ENCODE measurements at places on chromosomes 4 and X.

DNA sequence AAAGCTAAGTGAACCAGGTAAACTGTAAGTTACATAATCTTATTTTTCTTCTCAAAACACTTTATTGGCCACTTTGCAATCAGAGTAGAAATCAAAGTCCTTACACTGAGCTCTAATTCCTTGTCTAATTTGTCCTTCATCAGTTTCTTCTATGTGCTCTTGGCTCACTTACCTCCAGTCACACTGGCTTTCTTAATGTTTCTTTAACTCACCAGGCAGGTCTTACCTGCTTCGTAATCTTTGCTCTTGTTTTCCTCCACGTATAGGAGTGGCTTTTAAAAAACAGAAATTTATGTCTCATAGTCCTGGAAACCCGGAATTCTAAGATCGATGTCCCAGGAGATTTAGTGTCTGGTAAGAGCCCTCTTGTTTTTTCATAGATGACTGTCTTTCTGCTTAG is 1462.1 kb downstream of the FSTL5 start:
- H3K27ac ChIP-seq = no peak overlapping the region
- no peaks in the 10 kb centered on the region for H3K27me3 ChIP-seq
- H3K4me3 ChIP-seq = no peak overlapping the region

DNA sequence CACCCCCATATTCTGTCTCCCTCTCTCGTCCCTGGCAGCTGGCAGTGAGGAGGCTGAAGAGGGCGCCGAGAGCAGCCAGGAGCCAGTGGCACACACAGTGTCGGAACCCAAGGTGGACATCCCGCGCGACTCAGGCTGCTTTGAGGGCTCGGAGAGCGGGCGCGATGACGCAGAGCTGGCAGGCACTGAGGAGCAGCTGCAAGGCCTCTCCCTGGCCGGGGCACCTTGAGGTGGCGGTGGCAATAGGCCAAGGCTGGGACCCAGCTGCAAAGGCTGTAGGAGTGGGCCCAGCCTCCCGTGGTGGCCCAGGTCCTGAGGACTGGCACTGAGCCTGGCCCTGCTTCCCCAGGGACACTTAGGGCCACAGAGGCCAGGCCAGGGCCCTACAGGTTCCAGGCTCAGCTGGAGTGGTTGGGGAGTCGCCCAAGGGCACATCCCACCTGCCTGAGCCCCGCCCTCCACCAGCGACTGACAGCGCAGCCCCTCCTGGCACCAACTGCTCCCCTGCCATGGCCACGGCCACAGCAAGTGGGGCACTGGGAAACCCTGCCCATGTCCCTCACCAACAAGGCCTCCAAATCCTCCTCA is 13.9 kb downstream of the SASH3 start:
- H3K4me3 ChIP-seq = no peak overlapping the region
- H3K36me3 ChIP-seq = no peaks in the 10 kb centered on the region
- no peaks in the 10 kb centered on the region for H3K4me1 ChIP-seq
- no peaks in the 10 kb centered on the region for H3K27me3 ChIP-seq
- no peak for DNase-seq

DNA sequence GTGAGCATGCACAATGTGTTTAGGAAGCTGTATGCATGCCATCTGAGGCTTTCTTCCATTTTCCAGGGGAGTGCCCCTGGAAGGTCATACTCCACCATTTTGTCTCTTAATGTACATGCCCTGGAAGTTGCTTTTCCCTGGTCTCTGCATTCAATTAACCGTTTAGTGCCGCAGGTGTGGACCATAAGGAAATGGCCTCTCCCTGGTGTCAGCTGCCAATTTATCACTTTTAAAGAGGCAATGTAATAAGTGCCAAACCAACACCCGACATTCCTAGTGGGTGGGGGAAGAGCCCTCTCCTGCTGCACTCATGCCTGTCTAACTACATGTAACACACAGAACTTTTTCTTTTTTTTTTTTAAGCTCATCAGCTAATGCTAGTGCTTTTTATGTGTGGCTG is 7.1 kb upstream of the BST1 start:
- no peak for DNase-seq
- H3K4me3 ChIP-seq = no peak overlapping the region
- peaks cover 3% of the 10 kb centered on the region for H3K4me1 ChIP-seq
- no peaks in the 10 kb centered on the region for H3K36me3 ChIP-seq
- H3K27me3 ChIP-seq = no peaks in the 10 kb centered on the region
- no peak overlapping the region for H3K27ac ChIP-seq

- no peak overlapping the region for H3K27ac ChIP-seq
- H3K27me3 ChIP-seq = no peaks in the 10 kb centered on the region
- H3K36me3 ChIP-seq = no peaks in the 10 kb centered on the region
- no peak for DNase-seq
- H3K4me3 ChIP-seq = no peak overlapping the region
- H3K4me1 ChIP-seq = no peaks in the 10 kb centered on the region
Observed at GRCh38 chrX:4451591-4451990, 738.1 kb upstream of the PRKX start.

All from tibial nerve (tissue), 4 donors.